Colonic mucosa (tissue), 4 donors: ENCODE measurements at places on chromosomes 1 and 21. TPM values are rescaled to one million over a fixed set of nuclear protein-coding genes. Genes with fewer than 3 reads are reported as not detected.
A peak's percentile ranks its signal among the peaks of the same experiment; 100 is the strongest.

DNA sequence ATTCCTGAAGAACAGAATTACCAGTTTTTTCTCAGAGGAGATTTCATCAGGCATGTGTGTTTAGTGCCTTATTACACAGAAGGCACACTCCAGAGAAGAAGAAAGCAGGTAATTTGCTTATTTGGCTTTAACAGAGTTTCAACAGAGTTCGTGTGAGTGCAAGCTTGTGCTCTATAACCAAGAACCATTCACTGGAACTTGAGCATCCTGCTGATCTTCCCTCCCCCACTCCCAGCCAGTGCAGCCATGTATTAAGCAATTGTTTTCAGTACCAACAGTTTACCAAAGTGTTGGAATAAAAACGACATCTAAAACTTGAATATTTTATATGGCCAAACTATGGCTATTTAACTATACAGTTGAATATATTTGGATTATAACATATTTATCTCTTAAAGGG, 4.3 kb downstream of the MGST3 start:
- DNase-seq, result no peak

Gene TFAP2E
- 0.67 TPM for total RNA-seq

DNA sequence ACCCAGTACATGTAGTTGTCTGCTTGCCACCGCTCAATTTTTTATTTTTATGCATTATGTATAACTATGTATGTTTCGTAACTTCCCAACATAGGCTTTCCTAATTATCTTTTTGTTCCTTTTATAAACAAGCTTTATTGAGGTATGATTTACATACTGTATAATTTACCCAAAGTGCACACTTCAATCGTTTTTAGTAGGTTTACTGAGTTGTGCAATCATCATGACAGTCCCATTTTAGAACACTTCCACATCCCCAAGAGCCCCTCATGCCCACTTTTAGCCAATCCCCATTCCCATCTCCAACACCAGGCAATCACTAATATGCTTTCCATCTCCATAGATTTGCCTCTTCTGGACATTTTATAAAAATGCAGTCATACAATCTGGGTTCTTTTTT, 14.3 kb upstream of the SLC1A7 start:
- DNase-seq, result no peak

Gene CHAF1B
- 2.5 TPM for total RNA-seq

DNA sequence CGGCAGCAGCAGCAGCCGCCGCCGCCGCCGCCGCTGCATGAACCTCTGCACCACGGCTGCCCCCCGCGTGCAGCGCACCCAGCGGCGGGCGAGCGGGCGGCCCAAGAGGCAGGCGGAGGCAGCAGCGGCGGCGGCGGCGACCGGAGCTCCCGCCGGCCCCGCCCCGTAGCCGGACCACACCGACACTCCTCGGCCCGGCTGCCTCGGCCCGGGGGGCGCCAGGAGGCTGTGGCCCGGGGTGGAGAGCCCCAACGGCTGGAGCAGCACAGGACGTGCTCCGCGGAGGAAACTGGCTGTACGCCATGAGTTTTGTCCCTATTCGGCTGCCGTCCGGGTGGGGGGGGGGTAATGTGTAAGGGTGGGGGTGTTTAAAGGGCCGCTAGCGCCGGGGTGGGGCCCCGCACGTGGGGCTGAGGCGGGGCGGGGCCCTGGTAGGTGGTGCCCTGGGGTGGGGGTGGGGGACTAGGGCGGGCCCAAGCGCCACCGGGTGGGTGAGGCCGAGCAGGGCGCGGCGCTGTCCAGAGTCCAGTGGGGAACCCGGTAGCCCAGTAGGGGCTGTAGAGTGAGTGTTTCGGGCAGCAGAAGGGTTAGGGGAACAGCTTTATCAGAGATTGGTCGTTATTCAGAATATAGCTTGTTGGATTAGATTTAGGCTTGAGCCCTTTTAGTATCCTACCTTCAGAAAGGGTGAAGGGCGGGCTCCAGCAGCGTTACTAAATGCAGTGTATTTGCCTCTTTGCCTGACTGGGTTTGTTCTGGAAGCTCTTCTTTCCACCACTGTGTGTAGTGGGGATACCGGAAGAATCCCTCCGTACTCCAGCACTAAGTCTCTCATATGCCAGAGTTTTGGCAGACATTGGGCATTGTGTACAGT, at the start of gene FAM78B:
FAM78B (minus strand) TSS at position 304 of the 874 bp plus-strand sequence. CDS start 753 bp downstream, outside the sequence.
- peak; percentile 81 for DNase-seq

GRCh38 chr1:218752126-218752525, 407.0 kb downstream of the TGFB2 start:
- DNase-seq, result no peak

Gene PRMT6
- 19.1 TPM for total RNA-seq

DNA sequence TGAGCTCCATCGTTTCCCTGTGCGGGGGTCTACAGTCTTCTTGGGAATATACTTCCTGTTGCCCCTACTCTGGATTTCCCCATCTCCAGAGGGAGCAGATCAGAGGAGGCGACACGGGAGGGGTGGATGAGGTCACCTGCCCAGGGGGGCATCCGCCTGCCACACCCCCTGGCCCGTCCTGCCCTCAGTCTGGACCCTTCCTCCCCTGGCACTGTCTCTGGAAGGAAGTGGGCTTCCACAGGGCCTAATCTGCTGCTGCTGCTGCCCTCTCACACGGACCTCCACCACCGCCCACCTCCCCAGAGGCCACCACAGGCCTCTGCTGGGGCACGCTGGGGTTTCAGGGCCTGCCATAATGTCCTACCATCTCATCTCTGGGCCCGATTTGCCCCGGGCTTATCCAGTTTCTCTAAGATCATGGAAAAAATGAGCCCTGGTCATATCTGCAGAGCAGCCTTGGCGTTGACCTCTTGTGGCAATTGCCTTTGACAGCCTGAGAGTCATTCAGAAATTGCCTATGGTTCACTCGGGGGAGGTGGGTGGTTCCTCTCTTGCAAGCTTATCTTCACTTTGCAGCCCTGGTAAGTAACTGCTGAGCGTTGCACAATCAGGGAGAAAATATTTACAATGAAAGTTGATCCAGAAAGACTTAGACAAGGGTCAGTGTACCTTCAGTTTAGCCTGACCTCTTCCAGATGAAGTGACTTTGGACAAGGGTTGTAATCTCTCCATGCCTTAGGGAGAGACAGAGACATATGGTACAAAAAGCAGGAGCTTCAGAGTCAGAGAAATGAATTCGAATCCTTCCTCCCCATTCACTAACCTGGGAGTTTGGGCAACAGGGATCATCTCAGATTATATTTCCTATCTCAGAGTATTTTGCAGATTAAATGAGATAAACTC, 252.4 kb downstream of the TOMM20 start:
- DNase-seq, result peak; percentile 73

Gene CNKSR1
- total RNA-seq, result 46.8 TPM

- DNase-seq, result no peak
These were observed 52.9 kb downstream of the OSBPL9 start for GRCh38 chr1:51669816-51670215.

Gene RPTN
- total RNA-seq, result not detected
